ENCODE measurements at places on chromosomes 1 and 21.

DNA sequence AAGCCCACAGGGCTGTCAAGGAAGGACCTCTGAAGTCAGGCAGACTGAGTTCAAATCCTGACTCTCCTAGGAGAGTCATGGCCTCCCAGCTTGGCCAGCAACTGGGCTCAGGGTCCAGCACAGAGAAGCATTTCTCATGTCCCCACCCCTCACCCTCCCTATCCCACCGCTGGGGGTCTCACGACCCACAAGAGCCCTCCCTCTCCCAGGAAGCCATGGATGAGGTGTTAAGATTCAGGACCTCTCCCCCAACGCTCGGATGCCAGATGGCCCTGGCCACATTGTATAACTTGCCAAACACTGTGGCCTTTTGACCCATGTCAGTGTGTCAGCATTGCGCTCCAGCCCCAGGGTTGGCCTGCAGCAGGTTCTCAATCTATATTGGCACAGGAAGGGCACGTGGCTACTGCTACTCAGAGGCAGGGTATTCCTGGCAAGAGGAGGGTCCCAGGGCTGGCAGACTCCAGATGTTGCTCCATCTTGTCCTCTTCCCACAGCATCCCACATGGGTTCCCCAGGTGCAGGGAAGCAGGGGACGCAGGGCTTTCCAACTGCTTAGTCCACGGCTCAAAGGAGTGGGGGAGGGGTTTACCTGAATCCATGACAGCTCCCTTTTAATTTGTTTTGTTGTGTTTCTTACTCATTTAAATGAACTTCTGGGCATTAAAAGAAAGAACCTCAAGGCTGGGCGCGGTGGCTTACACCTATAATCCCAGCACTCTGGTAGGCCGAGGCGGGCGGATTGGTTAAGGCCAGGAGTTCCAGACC is 10.5 kb downstream of the SLC2A1 start:
- DNase-seq = peak; percentile 9

DNA sequence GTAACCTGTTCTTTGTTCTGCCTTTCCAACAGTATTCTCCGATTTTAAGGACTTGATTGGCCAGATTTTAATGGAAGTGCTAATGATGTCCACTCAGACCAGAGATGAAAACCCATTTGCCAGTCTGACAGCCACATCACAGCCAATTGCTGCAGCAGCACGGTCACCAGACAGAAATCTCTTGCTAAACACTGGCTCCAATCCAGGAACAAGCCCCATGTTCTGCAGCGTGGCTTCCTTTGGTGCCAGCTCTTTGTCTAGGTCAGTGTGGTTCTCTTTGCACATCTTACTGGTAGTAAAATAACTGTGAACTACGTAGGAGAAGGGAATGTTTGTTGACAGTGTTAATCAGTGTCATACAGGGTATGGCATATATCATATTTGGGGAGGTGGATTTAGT is 72.7 kb downstream of the UBE4B start:
- DNase-seq = no peak

GRCh38 chr1:59266927-59267293 is 30.0 kb upstream of the FGGY start:
- no peak for DNase-seq

GRCh38 chr1:27372022-27372807 is 2.4 kb downstream of the FCN3 start:
- no peak for DNase-seq

GRCh38 chr1:230771773-230772354 is 24.7 kb downstream of the CAPN9 start:
- DNase-seq = no peak

- DNase-seq = peak; percentile 57
These were observed 1.6 kb upstream of the C1orf159 start for GRCh38 chr1:1117469-1117831.

DNA sequence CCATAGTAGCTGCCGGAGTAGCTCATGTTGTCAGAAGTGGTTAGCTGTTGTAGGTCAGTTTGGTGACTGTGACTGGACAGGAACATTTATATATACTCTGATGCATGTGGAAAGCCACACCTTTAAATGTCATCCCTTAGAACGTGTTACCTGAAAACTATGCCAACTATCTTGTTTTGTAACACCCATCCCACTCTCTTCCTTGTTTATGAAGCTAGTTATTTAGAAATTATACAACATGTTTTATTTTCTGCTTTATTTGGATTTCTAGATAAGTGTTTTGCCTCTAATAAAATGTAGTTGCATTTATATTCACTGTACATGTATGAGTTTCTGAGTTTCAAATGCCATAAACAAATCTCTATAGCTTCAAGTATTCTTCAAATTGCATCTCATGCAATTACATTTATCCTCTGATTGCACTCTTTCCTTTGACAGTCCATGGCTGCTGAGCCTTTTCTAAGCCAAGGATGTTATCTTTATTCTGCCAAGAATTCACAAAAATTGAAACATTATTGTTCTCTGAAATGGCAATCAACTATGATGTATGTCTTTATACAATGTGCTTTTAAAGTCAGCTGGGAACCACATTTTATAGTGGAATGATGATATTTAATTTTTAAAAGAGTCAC is at the start of gene KRTAP19-7:
Gene KRTAP19-7, minus strand, starts transcription at position 51 of the 632 bp plus-strand sequence. Its CDS starts 25 bp downstream, at position 26.
- DNase-seq = no peak

- no peak for DNase-seq
These were observed 278.5 kb upstream of the GJB5 start for GRCh38 chr1:34476371-34476770.

DNA sequence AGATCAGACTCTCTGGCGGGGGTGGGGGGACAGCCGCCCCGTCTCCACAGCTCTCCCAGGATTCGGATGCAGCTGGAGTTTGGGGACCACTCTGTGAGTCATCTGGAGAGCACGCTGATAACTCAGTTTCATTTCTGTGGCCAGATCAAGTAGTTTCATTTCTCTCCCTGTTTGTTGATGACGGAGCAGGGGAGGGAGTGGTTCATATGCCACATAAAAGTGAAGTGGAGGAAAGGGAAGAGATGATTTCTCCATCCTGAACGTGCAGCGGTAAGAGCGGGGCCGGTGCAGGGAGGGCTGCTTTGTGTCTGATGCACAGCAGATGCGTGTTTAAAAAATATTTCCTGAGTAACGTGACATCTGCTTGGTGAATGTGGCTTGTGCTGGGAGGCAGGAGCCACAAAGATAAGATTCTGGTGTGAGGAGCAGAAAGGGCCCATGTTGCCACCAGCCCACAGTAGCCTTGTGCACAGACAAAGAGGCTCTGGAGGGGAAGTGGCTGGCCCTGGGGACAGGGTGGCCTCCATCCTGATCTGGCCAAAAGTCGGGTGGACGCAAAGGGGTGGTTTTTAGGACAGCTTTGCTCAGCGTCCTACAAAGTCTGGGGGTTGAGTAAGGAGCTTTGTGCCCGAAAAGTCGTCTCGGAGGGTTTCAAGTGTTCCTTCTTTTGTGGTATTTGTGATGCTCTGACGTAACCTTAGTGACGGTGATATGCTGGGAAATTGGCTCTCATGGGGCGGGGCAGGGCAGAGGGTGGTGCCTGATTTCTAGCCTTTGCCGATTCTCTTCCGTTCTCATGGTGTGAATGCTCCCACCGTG is at the start of gene MX2:
Gene MX2, plus strand, starts transcription at position 242 of the 819 bp plus-strand sequence. CDS start 14,880 bp downstream, outside the sequence.
- peak; percentile 96 for DNase-seq

- DNase-seq = no peak
These were observed 772.0 kb downstream of the LTN1 start for GRCh38 chr21:28220680-28221079.

DNA sequence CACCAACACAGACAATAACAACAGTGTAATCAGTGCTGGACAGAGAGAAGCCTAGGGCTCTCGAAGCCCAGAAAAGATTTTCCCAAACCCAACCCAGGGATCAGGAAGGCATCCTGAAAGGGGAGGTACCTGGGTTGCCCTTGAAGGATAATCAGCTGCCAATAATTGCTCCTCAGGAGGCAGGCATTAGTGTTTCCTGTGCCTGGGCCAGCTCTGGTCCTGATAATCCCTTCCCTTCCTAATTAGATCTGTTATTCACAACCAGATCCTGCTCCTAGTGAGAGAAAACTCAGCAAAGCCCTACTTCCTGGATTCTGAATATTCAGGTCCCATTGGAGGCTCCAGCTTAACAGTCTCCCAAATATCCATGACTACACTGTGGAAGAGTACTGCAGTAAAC is 117.4 kb downstream of the DMRTA2 start:
- DNase-seq = no peak

DNA sequence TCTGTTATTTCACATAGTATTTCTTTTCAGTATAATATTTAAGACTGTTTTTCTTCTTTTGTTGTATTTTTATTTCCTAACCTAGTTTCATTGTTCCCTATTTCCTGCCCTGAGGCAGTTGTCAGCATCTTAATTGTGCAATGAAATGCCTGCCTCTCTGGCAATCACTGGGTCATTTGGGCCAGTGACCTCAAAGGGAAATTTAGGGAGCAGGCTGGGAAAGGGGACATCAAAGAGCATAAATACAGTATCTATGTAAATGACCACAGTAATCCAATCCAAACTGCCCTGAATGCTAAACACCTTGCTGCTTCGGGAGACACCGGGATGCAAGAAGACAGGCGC is 147.8 kb downstream of the TLR5 start:
- no peak for DNase-seq

- DNase-seq = no peak
These were observed 4.2 kb downstream of the OR2T1 start for GRCh38 chr1:248406721-248407692.

- DNase-seq = no peak
These were observed at the start of gene GJC2 for GRCh38 chr1:228149406-228150119. TSS of gene GJC2 (plus strand) at chr1:228149930. CDS start at chr1:228157759, 7,829 bp downstream.

GRCh38 chr1:44783697-44784093 is 4.3 kb downstream of the BEST4 start:
- DNase-seq = no peak

DNA sequence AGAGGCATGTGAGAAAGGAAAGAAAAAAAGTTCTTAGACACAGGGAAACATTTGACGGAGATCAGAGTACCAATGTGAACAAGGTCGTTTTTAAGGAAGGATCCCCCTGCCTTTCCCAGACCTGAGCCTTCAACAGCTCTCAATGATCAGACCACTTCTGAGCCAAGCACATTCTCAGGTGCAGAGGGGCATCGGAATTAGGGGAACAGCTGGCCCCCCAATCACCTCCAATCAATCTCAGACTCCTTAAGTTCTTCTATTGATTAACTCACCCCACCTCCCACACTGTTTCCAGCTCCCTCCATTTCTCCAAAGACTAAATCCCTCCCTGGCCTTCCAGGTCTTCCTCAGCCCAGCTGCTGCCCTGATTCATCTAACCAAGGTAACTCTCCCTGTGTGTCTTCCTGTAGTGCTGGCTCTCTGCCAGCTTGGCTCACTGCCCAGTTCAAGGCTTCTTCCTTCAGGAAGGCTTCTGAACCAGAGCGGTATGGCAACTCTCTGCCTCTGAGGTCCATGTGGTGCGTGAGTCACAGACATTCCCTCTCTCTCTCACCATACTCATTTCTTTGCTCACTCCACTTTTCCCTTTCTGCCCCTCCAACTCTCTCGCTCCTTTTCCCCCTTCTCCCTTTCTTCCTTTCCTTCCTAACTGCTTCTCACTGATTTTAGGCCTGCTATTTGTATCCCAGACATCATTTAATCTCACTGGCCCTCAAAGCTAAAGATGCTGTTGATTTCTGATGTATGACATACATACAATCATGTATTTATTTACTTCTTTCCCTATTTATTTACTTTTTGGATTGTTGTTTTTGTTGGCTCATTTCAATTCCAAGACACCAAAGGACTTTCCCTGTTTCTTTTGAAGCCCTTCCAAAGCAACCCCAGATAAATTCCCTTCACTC is 18.1 kb downstream of the CFAP45 start:
- peak; percentile 40 for DNase-seq

DNA sequence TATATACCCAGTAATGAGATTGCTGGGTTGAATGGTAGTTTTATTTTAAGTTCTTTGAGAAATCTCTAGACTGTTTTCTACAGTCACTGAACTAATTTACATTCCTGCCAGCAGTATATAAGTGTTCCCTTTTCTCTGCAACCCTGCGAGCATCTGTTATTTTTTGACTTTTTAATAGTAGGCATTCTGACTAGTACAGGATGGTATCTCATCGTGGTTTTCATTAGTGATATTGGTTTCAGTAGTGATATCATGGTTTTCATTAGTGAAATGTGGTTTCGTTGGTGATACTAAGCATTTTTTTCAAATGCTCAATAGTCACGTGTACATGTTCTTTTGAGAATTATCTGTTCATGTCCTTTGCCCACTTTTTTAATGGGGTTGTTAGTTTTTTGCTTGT is 316.8 kb downstream of the PTBP2 start:
- no peak for DNase-seq

DNA sequence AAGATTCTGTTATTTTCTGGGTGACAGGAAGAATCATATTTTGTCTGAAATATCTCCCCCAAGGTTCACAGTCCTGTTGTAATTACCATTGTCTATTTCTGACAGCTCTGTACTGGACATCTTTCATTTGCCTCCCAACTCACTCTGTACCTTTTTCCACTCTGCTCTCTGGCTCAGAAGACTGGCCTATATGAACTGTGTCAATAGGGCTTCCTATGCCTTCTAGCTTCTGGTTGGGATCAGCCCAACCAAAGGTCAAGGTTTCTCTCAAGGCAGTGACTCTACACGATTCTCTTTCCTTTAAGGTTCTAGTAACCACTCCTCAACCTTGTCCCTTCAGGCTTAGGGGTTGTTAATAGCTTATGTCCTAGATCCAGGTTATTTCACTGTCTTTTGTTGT is 17.5 kb downstream of the KLHL12 start:
- DNase-seq = no peak

GRCh38 chr1:94351481-94351880 is 66.7 kb upstream of the ABCD3 start:
- DNase-seq = no peak

DNA sequence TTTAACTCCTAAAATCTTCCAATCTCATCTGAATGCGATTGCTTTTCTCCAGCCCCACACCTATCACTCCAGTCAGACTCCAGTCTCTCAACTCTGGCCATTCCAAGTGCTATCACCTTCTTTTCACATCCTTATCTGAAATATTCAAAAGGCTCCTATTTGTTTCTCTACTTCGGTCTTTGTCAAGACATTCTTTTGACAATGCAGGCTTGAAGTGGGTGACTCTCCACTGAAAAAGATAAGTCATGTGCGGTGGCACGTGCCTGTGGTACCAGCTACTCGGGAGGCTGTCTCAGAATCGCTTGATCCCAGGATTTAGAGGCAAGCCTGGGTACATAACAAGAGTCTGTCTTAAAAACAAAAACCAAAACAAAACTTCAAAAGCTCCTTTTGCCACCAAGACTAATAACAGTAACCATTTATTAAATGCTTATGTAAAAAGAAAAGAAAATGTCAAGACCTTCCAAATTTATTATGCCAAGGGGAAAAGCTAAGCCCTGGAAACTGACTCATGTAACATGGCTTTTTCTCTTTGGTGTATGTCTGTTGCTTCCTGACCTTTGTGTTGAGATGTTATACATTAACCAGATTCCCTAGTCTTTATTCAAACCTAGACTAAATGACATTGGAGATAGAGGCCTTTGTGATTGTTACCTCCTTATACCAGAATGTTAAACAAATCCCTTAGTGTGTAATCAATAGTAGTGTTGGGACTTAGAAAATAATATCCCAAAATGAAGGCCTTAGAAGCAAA is 3.6 kb downstream of the ALG14 start:
- no peak for DNase-seq

- peak; percentile 80 for DNase-seq
These were observed 24.7 kb downstream of the LYST start for GRCh38 chr1:235841938-235842545.

- DNase-seq = no peak
These were observed 1192.1 kb upstream of the B3GALT2 start for GRCh38 chr1:194378517-194378916.

GRCh38 chr1:192575499-192576189 is at the start of gene RGS1:
TSS of gene RGS1 (plus strand) at chr1:192575773. CDS start at chr1:192575793, 20 bp downstream.
- peak; percentile 95 for DNase-seq

Data from MV-4-11 (cell line).